Colonic mucosa (tissue), 4 donors: ENCODE measurements at places on chromosomes 12 and 14. TPM values are rescaled to one million over a fixed set of nuclear protein-coding genes. Genes with fewer than 3 reads are reported as not detected.

The LRP1-AS gene
- total RNA-seq: not detected

The SLC4A8 gene
- total RNA-seq: 1.1 TPM

The SDR9C7 gene
- not detected for total RNA-seq

The AQP6 gene
- not detected for total RNA-seq

The KRT6A gene
- total RNA-seq: not detected

The LRP1 gene
- total RNA-seq: 107 TPM

The RNASE3 gene
- total RNA-seq: not detected

The PLCZ1 gene
- not detected for total RNA-seq

The GPRC5D gene
- total RNA-seq: 0.27 TPM

The SERPINA12 gene
- not detected for total RNA-seq

The LBHD2 gene
- total RNA-seq: not detected

The ESYT1 gene
- total RNA-seq: 72.8 TPM

The ASCL1 gene
- total RNA-seq: 0.53 TPM

DNA sequence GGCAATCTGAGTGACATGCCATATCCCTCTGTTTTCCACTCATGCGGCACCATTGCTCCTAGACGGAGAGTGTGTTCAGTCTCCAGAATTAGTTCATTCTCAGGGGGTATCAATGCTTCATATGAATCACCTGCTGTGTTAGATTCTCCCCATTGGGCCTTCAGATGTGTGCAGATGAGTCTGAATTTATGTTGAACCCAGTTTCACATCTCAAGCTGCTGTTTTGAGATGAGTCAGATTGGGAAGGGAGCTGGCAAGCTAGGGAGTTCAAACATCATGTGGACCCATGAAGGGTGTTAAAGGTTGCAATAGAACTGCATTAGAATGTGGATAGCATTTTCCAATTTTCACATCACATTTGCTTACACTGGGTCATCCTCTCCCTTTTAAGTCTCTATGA, 46.9 kb upstream of the KCNA1 start:
- DNase-seq: no peak

GRCh38 chr14:70935135-70935534, 27.9 kb downstream of the PCNX1 start:
- DNase-seq: no peak

- no peak for DNase-seq
Observed at GRCh38 chr12:114628199-114628598, 55.8 kb downstream of the TBX3 start.

DNA sequence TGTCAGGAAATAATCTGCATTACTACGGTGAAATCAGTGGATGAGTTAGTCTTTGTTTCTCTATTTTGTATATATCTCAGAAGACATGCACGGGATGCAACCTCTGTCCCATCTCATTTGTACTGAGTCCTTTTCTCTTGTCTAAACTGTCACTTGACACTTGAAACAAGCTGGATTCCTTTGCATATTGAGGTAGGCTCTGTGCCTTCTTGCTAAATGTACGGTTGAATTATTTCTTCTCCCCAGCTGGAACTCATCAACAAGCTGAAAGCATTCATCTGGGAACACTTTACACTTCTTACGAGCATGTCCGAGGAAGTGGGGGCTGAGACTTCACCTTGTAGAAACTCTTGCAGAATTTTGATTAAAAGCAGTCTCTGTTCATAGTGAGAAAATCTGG, 119.5 kb downstream of the VEZT start:
- no peak for DNase-seq

DNA sequence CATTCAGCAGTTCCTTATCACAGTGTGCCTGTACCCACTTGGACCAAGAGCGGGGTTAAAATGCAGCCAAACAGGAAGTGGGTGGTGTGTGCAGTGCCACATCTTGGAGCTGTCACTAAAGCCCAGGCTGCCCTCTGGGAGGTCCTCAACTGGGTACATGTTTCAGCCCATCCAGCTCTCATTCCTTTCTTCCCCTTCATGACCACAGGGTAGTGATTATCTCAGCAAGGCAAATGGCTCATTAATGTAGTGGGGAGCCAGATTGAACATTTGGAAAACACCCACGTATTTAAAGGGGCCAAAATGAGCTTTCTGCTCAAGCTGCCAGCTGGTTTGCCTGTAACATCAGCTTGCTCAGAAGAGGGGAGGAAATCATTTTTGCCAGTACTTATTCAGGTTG, 210.8 kb upstream of the BTG1 start:
- DNase-seq: no peak

- DNase-seq: no peak
Observed at GRCh38 chr12:21971344-21971743, 30.1 kb upstream of the ABCC9 start.

DNA sequence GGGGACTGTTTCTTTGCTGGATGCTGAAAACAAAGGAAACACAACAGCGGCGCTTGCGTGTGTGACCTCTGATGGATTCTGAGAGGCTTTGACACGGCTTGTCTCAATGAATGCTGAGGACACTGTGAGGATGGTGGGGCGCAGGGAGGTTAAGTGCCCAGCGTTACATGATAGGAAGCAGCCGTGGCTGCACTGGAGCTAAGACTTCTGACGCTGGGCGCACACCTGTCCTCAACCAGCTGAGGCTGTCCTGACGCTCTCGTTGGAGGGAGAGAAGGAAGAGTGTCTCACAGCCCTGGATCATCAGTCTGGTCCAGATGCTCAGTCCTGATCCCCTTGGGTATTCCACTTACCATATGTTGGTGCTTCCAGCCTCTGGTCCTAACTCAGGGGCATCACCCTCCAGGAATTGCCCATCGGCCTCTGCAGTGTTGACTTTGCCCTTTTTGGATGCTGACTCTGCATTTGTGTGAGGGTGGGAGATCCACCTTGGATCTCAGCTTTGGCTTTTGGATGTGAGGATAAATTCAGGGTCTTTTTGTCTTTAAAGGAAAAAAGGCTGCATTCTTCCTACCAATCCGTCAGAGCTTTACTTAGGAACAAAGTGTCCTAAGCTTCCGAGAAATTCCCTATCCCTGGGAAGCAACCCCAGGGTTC, 125.2 kb downstream of the ZNF664 start:
- no peak for DNase-seq

- DNase-seq: no peak
Observed at GRCh38 chr12:26251600-26251999, 56.2 kb downstream of the SSPN start.

DNA sequence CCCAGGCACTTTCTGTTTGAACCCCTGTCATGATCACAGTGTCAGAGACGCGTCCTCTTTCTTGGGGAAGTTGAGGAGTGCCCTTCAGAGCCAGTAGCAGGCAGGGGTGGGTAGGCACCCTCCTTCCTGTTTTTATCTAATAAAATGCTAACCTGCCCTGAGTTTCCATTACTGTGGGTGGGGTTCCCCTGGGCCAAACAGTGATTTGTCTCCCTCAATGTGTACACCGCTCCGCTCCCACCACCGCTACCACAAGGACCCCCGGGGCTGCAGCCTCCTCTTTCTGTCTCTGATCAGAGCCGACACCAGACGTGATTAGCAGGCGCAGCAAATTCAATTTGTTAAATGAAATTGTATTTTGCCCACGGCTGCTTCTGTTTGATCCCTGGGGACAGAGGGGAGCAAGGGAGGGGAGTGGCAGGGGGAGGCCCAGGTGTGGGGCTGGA, 5.1 kb downstream of the SHMT2 start:
- no peak for DNase-seq

- no peak for DNase-seq
Observed at GRCh38 chr14:42556551-42556950, 949.9 kb downstream of the LRFN5 start.

GRCh38 chr12:71191509-71192196, 33.9 kb upstream of the TSPAN8 start:
- DNase-seq: no peak

DNA sequence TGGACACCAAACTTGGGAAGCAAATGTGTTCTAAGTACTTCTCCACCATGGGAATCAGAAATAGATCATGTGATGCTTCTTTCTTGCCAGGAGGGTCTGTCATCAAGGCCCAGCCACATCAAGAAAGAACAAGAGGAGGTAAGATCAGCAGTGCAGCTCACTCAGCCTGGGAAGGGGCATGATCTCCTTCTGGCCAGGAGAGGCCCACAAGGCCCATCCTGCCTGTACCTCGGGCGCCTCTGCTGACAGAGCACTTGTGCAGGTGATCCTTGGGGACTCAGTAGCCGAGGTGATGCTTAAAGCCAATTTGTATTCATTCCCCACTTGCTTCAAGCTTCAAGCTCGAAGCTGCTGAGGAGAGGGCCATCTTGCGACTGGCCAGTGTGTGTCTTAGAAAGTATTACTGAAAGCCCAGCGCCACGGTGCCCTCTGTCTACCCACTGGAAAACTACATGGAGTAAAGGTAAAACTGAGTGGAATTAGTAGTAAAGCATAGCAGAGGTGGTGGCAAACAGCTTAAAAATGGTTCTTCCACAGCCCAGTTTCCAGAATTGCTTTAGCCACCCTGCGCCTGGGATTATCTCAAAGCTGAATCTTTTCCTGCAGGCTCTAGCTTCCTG, 26.2 kb downstream of the RTRAF start:
- no peak for DNase-seq

DNA sequence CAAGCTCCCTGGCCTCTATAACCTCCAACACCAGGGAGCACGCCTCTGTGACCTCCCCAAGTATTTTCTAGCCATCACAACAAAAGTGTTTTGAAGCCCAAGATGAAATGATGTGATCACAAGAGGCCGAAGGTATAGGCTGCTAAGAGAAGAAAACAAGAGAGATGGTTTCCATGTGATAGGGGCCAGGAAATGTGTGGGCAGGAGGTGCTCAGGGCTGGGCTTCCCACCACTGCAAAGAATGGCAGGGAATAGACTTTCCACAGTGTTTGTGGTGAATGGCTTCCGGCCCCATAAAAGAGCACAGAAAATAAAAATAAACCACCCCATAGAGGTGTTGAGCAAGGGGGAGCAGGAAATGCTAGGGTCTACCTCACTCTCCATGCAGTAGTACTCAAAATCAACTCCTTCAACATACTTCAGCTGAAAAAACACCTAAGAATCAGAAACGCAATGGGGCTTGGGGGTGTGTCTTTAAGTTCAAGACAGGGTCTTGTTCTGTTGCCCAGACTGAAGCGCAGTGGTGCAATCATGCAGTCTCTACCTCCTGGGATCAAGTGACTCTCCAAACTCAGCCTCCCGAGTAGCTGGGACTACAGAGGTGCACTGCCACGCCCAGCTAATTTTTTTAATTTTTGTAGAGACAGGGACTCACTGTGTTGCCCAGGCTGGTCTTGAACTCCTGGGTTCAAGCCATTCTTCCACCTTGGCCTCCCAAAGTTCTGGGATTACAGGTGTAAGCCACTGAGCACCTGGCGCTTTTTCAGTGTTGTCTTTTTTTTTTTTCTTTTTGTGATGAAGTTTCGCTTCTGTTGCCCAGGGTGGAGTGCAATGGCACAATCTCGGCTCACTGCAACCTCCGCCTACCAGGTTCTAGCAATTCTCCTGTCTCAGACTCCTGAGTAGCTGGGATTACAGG, 27.1 kb downstream of the DAD1 start:
- no peak for DNase-seq

- no peak for DNase-seq
Observed at GRCh38 chr12:41527062-41527461, 338.9 kb downstream of the PDZRN4 start.

GRCh38 chr12:19799895-19800602, 360.8 kb downstream of the AEBP2 start:
- no peak for DNase-seq

- no peak for DNase-seq
Observed at GRCh38 chr12:108236366-108236765, 102.7 kb downstream of the CMKLR1 start.

- DNase-seq: no peak
Observed at GRCh38 chr12:3249081-3249800, 172.1 kb downstream of the TSPAN9 start.

DNA sequence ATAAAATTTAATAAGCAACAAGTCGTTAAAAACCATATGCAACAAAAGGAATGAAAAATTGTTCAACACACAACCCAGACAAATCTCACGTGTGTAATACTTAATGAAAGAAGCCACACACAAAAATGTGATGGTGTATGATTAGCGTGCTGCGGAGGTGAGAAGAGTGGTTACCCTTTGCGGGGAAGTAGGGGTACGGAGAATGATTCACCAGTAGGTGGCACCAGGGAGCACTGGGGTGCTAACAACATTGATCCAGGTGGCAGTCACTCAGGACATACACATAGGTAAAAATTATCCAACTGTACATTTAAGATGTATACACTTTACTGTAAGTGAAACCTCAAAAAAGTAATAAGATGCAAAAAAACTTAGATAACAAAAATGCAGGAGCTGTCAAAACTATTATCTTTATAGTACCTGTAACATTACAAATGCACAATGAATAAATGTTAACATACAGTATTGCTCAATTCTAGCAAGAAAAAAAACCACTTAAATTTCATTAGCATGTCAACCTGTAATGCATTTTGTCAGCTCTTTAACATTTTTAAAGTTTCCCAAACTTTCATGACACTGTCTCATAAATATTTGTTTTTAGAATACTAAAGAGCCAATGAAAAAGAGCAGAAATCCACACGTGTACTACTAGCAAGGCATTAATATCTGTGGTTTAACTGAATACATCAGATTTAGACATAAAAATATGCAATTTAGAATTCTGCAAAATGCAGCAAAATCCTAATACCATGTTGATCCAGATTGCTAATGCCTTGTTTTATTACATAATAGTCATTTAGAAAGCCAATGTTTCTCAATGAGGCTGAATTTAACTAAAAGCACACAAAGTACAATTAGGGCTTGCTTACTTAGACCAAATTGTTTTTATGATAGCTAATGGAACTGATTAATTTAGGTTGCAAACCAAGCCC, 46.7 kb downstream of the TMCC3 start:
- DNase-seq: peak; percentile 68

GRCh38 chr12:92363295-92364146, 217.9 kb upstream of the BTG1 start:
- DNase-seq: peak; percentile 39

DNA sequence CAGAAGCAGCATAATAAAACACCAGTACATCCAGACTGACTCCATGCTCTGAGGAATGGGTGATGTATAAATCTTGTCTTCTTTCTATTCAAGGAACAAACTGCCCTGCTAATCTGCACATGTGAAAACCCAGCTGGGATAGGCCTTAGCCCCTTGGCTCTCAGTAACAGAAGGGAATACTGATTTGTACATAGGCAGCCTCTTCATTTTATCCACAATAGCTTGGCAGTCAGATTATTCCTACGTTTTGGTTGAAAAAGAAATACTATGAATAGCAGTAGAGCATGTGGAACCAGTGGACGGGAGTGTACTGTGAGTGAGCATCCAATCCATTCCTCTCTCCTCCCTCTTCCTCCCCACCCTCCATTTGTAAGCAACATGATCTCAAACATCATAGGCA, 113.5 kb upstream of the ARHGAP5 start:
- no peak for DNase-seq

GRCh38 chr12:49821373-49822287, 6.6 kb downstream of the NCKAP5L start:
- DNase-seq: no peak

GRCh38 chr14:80940146-80940545, 1.4 kb downstream of the CEP128 start:
- no peak for DNase-seq

DNA sequence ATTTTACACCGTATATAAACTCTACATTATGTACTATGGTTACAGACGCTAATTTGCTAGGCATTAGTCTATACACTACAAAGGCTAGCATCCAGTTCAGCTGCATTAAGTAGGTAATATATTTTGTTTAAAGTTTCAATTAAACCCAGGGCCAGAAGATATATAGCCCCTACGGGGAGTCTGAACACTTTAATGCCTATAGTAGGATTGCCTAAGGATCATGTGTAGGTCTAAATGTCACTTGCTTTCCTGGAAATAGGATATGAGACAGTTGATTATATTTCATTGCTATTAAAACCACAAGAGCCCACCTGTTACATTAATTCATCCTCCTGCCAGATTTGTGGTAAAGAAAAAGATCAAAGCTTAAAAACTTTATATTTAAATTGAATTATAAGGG, 286.9 kb downstream of the TMTC2 start:
- no peak for DNase-seq

GRCh38 chr14:96705422-96706092, 91.6 kb upstream of the VRK1 start:
- no peak for DNase-seq
